Naive thymus-derived CD8-positive, alpha-beta T cell (primary cell): ENCODE measurements at places on chromosomes 4 and X.

- H3K27me3 ChIP-seq: no peaks in the 10 kb centered on the region
- no peaks in the 10 kb centered on the region for H3K4me1 ChIP-seq
- DNase-seq: no peak
- no peaks in the 10 kb centered on the region for H3K36me3 ChIP-seq
- H3K4me3 ChIP-seq: no peak overlapping the region
Measured at GRCh38 chr4:93751411-93751810, 77.1 kb upstream of the ATOH1 start.

- no peaks in the 10 kb centered on the region for H3K27me3 ChIP-seq
- H3K27ac ChIP-seq: no peak overlapping the region
- no peaks in the 10 kb centered on the region for H3K4me1 ChIP-seq
Measured at GRCh38 chrX:4764888-4765287, 1051.4 kb upstream of the PRKX start.

- peaks cover 2% of the 10 kb centered on the region for H3K36me3 ChIP-seq
- DNase-seq: no peak
- no peaks in the 10 kb centered on the region for H3K4me1 ChIP-seq
Measured at GRCh38 chr4:5611750-5612149, 96.6 kb downstream of the EVC2 start.

- H3K36me3 ChIP-seq: no peaks in the 10 kb centered on the region
- peaks cover 13% of the 10 kb centered on the region for H3K4me1 ChIP-seq
- H3K27me3 ChIP-seq: peaks cover 17% of the 10 kb centered on the region
- H3K4me3 ChIP-seq: no peak overlapping the region
Measured at GRCh38 chr4:3869661-3870566, 103.7 kb downstream of the ADRA2C start.

DNA sequence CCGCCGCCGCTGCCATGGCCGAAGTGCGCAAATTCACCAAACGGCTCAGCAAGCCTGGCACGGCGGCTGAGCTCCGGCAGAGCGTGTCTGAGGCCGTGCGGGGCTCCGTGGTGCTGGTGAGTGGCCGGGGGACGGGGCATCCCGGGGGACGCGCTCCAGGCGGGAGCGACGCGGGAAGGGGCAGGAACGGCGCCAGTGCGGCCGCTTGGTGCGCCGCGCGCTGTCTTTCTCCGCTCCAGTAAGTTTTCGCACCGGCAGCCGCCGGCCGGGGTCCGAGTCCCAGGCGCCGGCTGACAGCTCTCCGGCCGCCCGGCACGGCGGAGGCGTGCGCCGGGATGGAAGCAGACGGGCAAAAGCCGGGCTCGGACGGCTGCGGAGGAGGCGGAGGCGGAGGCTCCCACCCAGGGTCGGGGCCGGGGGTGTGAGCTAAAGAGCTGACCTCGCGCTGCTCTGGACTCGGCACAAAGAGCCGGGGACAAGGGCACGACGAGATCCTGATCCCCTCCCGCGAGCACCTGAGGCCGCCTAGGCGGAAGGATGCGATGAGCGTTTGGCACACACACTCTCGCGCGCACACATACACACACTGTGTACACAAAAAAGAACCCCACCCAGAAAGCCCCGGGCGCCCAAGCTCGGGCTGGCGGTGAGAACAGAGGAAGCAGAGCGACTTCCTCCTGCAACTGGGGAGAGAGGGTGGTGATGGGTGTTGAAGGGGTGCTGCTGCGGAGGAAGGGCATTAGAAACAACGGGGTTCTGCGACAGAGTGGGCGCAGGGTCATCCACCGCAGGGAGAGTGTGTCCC is 545 bp downstream of the DOCK11 start:
- DNase-seq: peak; percentile 65
- peaks cover 5% of the 10 kb centered on the region for H3K36me3 ChIP-seq
- peak overlapping the region; percentile 100 for H3K4me3 ChIP-seq
- H3K27me3 ChIP-seq: no peaks in the 10 kb centered on the region

DNA sequence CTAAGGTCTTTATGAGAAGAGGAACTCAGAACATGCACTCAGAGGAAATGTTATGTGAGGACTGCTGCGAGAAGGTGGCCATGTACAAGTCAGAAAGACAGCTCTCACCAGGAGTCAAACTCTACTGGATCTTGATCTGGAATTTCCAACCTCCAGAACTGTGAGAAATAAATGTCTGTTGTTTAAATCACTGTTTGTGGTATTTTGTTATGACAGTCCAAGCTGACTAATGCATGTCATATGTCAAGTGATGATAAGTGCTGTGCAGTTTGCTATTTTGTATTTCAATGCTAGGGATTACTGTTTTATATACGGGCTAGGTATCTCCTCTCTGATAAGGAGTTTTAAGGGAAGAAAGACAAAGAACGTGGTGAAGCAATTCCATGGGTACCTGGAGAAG is 162.3 kb downstream of the CPEB2 start:
- H3K4me1 ChIP-seq: peaks cover 2% of the 10 kb centered on the region
- peaks cover 7% of the 10 kb centered on the region for H3K27me3 ChIP-seq
- no peak for DNase-seq
- H3K4me3 ChIP-seq: no peak overlapping the region

GRCh38 chrX:68834371-68835103 is 5.7 kb downstream of the EFNB1 start:
- no peak for DNase-seq
- H3K4me1 ChIP-seq: peaks cover 11% of the 10 kb centered on the region
- H3K4me3 ChIP-seq: no peak overlapping the region
- no peak overlapping the region for H3K27ac ChIP-seq
- H3K27me3 ChIP-seq: no peaks in the 10 kb centered on the region

DNA sequence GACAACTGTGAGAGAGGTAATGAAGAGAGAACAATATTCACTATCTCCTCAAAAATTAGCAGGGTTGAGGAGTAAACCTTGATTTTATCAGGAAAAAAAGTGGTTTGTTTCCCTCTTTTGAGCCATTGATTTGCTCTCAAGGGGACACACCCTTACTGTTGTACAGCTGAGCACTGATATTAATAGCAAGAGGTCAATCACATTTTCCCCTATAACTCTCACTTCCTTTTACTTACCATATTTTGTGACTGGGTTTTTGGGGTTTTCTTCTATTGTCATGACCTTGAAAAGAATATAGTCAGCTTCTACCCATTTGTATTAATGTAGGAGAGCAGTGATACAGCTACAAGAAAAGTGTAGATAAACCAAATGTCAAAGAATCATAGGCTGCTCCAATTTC is 70.2 kb upstream of the LONRF3 start:
- no peaks in the 10 kb centered on the region for H3K27me3 ChIP-seq
- H3K4me3 ChIP-seq: no peak overlapping the region
- no peak for DNase-seq
- H3K4me1 ChIP-seq: peaks cover 7% of the 10 kb centered on the region

DNA sequence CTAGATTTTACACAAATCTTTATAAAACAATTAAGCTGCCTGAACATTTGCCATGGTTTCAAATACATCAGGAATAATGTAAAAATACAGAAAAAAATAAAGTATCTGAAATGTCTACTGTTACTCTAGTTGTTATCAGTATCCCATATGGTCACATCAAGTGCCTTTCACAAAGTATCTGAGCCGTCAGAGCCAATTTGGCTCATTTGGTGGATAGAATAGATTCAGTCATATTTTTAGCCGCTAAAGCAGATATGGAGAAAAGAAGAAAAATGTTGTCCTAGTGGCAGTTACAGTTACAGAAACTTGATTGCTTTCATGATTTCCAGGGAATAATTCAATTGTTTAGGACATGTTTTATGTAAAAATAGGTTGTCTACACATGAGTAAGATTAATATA is 641.1 kb downstream of the RAPGEF2 start:
- no peaks in the 10 kb centered on the region for H3K36me3 ChIP-seq
- no peak for DNase-seq
- no peaks in the 10 kb centered on the region for H3K4me1 ChIP-seq
- no peak overlapping the region for H3K4me3 ChIP-seq

- H3K4me1 ChIP-seq: peaks cover 25% of the 10 kb centered on the region
- peaks cover 62% of the 10 kb centered on the region for H3K27me3 ChIP-seq
- DNase-seq: no peak
- no peak overlapping the region for H3K27ac ChIP-seq
- peaks cover 26% of the 10 kb centered on the region for H3K36me3 ChIP-seq
- H3K4me3 ChIP-seq: no peak overlapping the region
Measured at GRCh38 chr4:84500386-84501201, 1.5 kb upstream of the NKX6-1 start.

GRCh38 chr4:38076153-38076669 is 116.0 kb downstream of the PTTG2 start:
- H3K27ac ChIP-seq: no peak overlapping the region
- H3K4me3 ChIP-seq: no peak overlapping the region
- no peak for DNase-seq
- H3K36me3 ChIP-seq: peaks cover 33% of the 10 kb centered on the region
- no peaks in the 10 kb centered on the region for H3K27me3 ChIP-seq

- H3K27ac ChIP-seq: no peak overlapping the region
- no peak overlapping the region for H3K4me3 ChIP-seq
- peaks cover 4% of the 10 kb centered on the region for H3K4me1 ChIP-seq
- H3K27me3 ChIP-seq: no peaks in the 10 kb centered on the region
Measured at GRCh38 chrX:134718966-134719317, 60.7 kb upstream of the PLAC1 start.

GRCh38 chr4:125750828-125751466 is 436.2 kb downstream of the FAT4 start:
- no peak overlapping the region for H3K4me3 ChIP-seq
- no peaks in the 10 kb centered on the region for H3K4me1 ChIP-seq
- no peak overlapping the region for H3K27ac ChIP-seq
- no peaks in the 10 kb centered on the region for H3K36me3 ChIP-seq
- no peak for DNase-seq

DNA sequence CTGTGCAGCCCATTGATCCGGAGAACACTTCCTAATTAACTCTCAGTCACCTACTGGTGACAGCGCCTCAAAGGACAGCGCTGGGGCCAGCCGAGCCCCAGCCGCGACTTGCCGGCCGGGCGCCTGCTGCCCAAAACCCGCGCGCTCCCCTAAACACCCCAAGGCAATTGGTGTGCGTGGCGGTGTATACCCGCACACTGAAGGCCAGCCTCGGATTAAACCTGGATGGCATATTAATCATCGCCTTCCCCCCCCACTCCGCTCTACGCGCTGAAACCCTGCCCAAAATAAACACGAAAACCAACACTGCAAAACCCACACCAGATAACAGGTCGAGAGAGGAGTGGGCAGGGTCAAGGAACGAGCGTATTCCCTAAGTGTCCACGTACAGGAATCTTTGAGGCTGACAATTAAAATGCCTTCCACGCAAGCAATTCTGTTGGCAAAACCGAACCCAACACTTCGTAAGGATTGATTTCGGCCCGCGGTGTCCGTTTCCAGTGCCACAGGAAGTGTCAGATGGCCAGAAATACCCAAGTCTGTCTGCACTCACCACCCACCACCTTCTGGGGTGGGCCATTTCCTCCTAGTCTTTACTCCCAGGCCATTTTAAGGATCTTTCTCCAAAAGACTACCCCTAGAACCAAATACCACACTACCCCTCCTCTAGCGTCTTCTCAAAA is 2.7 kb downstream of the BCOR start:
- H3K4me3 ChIP-seq: peak overlapping the region; percentile 93
- H3K27ac ChIP-seq: peak overlapping the region; percentile 94
- H3K36me3 ChIP-seq: no peaks in the 10 kb centered on the region
- DNase-seq: no peak
- H3K27me3 ChIP-seq: no peaks in the 10 kb centered on the region
- H3K4me1 ChIP-seq: peaks cover 50% of the 10 kb centered on the region

DNA sequence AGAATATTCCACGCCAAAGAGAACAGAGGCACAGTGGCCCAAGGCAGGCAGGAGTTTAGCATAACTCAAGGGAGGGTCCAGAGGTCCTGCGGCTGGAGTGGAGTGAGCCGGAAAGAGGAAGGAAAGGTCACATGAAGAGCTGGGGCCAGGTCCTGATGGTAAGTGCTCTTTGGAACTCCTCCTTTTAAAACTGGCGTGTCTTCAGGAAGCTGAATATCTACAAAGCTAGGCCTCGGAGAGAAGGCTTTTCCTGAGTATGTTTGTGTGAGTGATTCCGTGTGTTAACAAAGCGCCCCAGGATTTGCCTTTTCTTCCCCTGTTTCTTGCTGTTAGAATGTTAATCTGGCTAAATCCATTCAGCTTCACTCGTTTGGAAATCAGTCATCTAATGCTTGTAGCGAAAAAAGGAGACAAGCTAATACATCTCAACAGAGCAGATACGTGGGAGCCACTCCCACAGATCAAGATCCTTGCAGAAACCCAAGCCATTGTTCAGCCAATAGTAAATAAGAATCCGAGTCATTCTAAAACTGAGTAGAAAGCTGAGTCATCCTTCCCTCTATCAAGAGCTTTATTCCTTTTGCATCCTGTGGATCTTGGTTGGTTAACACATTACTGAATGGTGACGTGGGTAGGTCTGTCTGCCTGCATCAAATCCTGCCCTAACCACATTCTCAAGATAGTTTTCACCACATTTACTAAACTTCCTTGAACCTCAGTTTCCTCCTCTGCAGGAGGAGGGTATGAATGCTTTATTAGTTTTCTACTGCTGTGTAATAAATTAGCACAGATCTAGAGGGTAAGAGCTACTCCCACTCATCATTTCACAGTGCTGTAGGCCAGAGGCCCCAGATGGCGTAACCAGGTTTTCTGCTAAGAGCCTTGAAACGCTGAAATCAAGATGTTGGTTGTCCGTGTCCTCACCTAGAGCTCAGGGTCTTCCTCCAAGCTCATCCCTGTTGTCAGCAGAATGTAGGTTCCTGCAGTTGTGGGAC is 43.2 kb upstream of the RBM47 start:
- no peaks in the 10 kb centered on the region for H3K4me1 ChIP-seq
- no peaks in the 10 kb centered on the region for H3K36me3 ChIP-seq
- DNase-seq: no peak
- H3K27ac ChIP-seq: no peak overlapping the region
- H3K4me3 ChIP-seq: no peak overlapping the region
- no peaks in the 10 kb centered on the region for H3K27me3 ChIP-seq

DNA sequence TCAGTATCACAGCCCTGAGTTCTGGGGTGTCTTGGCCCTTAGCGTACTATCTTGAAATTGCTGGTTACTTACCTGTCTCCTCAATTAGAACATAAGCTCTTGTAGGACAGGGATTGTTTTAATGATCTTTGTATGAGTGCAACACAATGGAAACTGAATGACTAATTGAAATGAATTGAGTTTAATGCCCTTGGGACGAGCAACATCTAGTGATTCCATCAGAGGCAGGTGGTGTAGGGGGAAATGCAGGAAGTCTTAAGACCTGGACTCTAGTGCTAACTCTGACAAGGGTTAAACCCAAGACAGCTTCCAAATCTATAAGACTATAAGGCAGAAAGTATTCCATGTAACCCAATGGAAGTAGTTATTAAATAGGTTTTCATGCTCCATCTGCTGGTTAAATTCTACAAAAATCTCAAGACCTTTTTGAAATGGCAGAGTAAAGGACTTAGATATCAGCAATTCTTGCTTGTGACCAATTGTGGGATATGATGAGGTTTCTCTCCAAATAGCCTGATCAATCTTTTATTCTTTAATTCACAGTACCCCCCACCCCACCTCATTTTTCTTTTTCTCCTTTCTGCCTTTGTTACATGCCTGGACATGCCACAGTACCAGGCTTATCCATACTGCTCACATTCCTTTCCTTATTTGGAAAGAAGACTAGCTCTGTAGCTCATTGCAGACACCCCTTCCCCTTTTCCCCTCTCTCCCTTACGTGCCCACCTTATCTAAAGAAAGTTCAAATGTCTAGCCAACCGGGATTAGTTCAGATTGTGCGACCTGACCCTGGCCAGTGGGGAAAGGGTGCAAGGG is 340.8 kb downstream of the PAPSS1 start:
- no peak for DNase-seq
- H3K4me1 ChIP-seq: no peaks in the 10 kb centered on the region
- H3K4me3 ChIP-seq: no peak overlapping the region

GRCh38 chrX:17669458-17669857 is 67.8 kb upstream of the SCML1 start:
- H3K36me3 ChIP-seq: no peaks in the 10 kb centered on the region
- H3K27ac ChIP-seq: no peak overlapping the region
- peaks cover 6% of the 10 kb centered on the region for H3K4me1 ChIP-seq
- H3K27me3 ChIP-seq: no peaks in the 10 kb centered on the region
- no peak for DNase-seq
- H3K4me3 ChIP-seq: no peak overlapping the region
